ENCODE measurements at places on chromosomes 7 and 10. TPM values are rescaled to one million over a fixed set of nuclear protein-coding genes. Genes with fewer than 3 reads are reported as not detected.

GRCh38 chr10:31399171-31399570 is 80.2 kb downstream of the ZEB1 start:
- no peak for DNase-seq

- DNase-seq, result no peak
These were observed 400.5 kb downstream of the IPMK start for GRCh38 chr10:57867241-57867640.

DNA sequence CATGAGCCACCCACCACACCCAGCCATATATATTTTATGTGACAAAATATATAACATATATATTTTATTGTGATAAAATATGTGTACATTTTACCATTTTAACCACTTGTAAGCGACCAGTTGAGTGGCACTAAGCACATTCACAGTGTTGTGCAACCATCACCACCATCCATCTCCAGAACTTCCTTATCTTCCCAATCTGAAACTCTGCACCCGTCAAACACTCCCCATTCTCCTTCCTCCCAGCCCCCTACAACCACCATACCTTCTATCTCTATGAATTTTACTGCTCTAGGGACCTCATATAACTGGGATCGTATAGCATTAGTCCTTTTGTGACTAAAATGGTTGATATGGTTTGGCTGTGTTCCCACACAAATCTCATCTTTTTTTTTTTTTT is 20.8 kb upstream of the CYTH3 start:
- no peak for DNase-seq

GRCh38 chr7:70574970-70575799 is 556.8 kb upstream of the GALNT17 start:
- DNase-seq, result no peak

The MBL2 gene
- not detected for total RNA-seq

The SHTN1 gene
- 15.9 TPM for total RNA-seq

All from epithelial cell of proximal tubule (primary cell).